Muscle of back (tissue), 13 donors: ENCODE measurements at places on chromosomes 3 and 15.

DNA sequence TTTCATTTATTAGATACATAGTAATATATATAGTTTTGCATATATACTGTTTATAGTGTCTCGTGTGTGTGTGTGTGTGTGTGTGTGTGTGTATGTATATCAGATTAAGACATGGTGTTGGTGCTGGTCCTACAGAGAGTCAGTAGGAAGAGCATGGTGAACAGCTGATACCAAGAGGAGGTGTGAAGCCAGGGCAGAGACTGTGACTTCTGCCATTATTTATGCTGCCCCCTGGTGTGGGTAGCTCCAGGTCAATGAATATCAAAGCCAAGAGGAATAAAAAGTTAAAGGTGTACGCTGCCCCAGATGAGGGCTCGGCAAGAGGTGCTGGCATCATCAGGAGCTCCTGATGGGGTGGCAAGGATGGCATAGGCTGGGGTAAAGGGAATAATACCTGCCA, 299.5 kb upstream of the RASGRP1 start:
- no peak for DNase-seq

GRCh38 chr3:119160361-119160760, 13.0 kb upstream of the UPK1B start:
- no peak for DNase-seq

DNA sequence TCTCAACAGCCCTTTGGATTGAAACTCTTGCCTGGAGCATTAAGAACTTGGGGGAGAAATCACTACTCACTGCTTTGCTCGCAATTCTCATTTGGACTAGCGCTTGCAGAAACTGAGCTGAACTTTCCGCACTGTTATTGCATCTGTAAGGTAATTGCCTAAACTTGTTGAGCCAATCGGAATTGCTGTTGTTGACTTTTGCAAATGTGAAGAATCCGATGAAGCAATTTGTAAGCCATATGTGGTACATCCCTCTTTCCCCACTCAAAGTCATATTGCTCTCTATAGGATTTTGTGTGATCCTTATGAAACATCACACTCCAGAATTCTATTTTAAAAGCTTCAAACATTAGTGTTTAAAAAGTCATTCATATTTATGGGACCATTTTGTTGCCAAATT, 191.7 kb upstream of the GBE1 start:
- DNase-seq, result peak; percentile 34

DNA sequence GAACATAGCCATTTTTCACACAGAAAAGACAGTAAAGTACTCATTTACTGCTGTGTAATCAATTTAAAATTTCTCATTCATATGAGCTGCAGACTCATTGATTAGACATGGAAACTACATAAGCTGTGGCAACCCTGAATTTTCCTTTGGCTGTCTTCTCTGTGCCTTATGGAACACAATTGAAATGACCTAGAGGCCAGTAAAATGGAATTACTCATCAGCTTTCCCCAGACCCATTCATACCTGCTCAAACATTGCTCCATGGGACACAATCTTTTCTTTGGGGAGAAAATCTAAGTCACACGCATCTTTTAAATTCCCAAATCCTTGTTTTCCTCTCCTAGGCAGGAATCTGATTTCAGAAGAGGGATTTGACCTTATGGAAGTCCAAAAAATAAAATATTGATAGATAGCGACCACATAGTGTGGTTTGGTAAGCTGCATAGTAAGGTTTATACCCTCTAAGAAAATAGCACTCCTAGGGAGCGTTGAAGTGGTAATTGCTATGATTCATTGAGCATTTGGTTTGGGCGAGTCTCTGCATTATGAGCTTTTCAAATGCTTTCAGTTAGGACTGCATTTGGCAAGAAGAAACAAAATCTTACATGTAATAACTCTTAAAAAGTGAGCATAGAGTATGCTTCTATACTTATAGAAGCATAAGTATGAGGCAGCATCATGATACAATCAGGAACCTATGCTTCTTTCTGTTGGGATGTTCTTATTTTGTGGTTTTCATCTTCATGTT, 243.4 kb upstream of the GADL1 start:
- no peak for DNase-seq

- no peak for DNase-seq
These were observed 331.1 kb downstream of the FOXP1 start for GRCh38 chr3:71252466-71252865.
